ENCODE measurements at places on chromosomes 13 and 19.

DNA sequence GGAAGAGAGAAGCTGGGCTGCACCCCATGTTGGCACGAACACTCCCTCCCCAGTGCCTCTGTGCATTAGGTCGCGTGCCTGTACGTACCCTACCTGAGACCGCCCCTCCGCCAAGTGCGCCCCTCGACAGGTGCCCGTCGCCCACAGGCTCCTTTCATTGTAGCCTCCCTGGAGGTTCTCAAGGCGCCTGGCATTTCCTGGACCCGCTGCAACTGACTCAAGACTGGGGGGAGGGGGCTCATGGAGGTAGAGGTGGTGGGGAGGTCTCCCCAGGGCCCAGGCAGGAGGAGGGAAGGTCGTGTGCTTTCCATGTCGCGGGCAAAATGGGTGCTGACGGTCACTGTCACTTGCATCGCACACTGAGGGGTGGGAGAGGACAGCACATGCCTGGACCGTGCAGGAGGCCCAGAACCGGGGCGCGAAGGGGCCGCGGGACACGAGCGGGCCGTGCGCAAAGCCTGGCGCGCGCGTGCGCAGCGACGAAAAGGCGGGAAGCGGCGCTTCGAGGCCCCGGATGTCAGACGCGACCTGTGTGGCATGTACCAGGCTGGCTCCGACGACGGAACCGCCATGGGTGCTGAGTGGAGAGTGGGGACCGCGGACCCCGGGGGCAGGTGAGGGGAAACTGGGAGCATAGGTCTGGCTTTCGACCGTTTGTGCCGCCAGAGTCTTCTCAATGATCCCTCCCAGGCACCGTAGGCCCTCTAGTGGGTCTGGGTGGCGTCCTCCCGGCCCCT is 16.5 kb downstream of the NFIX start:
- no peak for DNase-seq

GRCh38 chr13:38866649-38867048 is 124.0 kb downstream of the STOML3 start:
- peak; percentile 60 for DNase-seq

DNA sequence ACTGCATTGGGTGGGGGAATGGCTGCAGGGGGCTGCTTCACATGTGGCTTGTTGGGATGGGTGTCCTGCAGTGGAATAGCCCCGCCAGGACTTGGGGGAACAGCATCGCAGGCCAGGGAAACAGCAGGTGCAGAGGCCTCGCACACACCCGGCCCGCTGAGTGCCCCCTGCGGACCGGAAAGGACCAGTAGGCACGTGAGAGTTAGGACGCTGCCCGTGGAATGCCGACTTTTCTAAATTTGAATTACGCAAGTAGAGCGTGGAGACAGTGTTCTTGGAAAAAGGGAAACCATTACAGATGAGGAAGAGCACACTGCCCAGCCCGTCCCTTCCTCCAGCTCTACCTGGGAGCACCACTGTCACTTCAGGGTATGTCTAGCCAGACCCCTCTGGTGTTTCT is 11.5 kb downstream of the DNM2 start:
- DNase-seq = no peak

- DNase-seq = no peak
These were observed 11.4 kb downstream of the TPGS1 start for GRCh38 chr19:518598-519231.

GRCh38 chr19:16064209-16064889 is 11.9 kb upstream of the TPM4 start:
- no peak for DNase-seq

DNA sequence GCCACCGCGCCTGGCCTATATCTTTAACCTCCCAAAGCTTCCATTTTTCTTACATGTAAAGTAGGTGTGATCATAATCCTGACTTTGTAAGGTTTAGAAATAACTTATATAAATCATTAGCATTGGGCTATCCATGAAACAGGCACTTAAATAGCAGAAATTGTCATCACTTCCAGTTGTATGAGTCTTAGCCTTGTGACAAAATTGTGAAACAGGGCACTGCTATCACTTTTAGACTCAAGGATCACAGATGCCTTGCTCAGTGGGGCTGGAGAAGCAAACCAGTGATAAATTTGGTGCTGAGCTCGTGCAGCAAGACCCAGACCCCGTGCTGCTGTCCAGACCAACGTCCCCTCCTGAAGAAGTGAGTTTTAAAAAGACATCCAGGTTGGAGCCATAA is 209.7 kb downstream of the KATNAL1 start:
- DNase-seq = no peak

- no peak for DNase-seq
These were observed 12.7 kb downstream of the CLEC4M start for GRCh38 chr19:7775761-7776160.

- DNase-seq = no peak
These were observed 153.1 kb downstream of the PCDH17 start for GRCh38 chr13:57784633-57785032.

- DNase-seq = no peak
These were observed 9.2 kb upstream of the CLIP3 start for GRCh38 chr19:36041831-36042230.

- DNase-seq = no peak
These were observed 220.8 kb upstream of the MAB21L1 start for GRCh38 chr13:35697186-35697730.

GRCh38 chr13:65472336-65472735 is 1757.8 kb downstream of the PCDH9 start:
- no peak for DNase-seq

GRCh38 chr13:111488486-111489132 is 168.2 kb downstream of the TEX29 start:
- DNase-seq = no peak

DNA sequence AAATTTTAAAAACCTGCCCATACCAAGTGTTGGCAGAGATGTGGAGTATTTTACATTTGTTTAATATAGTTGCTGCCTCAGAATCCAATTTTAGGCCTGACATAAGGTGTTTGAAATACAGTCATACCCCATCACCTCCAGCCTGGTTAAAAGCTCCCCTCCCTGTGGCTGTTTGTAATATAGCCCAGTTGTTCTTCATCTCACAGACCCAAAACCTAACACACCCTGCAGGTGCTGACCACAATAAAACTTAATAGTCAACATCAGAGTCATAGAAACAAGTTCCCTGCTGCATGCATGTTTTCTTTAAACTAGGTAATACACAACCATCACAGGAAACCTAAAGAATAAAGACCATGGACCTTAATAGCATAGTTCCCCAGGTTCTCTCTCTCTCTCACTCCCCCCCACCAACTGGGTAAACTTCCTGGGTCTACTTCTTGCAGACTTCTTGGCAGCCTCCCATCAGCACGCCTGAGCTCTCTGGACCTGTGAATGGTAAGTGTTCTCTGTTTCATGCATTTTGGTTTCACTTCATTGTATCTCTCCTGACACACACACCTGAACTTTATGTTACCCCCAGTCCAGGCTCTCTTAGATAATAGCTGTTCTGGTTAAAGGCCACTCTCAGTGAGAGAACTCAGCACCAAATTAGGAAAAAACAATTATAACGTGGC is 1369.9 kb downstream of the EFNB2 start:
- DNase-seq = no peak

DNA sequence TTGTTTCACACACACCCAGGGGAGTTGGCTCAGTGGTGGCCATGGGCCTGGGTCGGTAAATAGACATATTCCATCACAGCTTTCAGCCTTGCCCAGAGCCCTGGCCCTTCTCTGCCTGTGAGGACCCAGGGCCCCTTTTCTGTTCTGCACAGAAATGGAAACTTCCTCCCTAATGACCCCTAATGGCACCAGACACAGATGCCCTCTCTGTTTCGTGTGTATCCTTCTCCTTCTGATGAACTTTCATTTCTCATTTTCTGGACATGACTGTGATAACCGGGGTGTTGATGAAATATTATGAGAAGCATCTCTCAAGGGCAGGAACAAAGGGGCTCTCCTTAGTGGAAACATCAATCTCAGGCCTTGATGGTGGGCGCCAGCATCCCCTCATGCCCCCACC is 12.8 kb downstream of the LILRA1 start:
- no peak for DNase-seq

DNA sequence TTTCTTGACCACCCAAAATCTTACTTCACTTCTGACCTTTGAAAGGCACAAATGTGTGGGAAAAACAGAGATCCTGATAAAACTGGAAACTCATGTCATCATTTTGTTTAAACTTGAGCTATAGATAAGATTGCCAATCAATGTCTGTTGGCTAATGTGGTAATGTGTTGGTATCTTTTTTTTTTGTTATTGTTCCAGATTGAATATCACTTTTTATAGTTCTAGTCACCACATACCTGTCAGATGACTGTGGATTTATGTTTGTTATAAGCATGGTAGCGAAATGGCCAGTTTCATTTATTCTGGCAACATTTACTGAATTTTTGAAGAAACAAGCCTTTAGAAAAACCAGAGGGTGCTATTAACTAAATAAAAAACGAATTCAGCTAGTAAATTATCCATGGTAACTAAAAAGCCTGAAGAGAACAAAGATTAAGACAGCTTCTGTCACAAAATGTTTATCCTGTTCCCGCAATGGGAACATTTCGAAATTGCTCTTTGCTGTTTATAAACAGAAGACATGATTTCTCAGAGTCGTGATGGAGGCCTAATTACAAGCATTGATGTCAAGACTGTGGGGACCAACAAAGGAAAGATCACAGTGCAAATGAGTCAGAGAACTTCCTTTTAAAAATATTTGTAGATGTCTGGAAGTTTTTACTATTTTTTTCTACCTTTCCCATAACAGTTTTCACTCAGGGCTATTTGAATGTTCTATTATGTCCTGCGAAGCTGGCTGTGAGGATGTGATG is 82.9 kb upstream of the POSTN start:
- peak; percentile 6 for DNase-seq

GRCh38 chr13:42892760-42893159 is 99.3 kb downstream of the EPSTI1 start:
- no peak for DNase-seq

- no peak for DNase-seq
These were observed 149.9 kb upstream of the SOX1 start for GRCh38 chr13:111917086-111917485.

DNA sequence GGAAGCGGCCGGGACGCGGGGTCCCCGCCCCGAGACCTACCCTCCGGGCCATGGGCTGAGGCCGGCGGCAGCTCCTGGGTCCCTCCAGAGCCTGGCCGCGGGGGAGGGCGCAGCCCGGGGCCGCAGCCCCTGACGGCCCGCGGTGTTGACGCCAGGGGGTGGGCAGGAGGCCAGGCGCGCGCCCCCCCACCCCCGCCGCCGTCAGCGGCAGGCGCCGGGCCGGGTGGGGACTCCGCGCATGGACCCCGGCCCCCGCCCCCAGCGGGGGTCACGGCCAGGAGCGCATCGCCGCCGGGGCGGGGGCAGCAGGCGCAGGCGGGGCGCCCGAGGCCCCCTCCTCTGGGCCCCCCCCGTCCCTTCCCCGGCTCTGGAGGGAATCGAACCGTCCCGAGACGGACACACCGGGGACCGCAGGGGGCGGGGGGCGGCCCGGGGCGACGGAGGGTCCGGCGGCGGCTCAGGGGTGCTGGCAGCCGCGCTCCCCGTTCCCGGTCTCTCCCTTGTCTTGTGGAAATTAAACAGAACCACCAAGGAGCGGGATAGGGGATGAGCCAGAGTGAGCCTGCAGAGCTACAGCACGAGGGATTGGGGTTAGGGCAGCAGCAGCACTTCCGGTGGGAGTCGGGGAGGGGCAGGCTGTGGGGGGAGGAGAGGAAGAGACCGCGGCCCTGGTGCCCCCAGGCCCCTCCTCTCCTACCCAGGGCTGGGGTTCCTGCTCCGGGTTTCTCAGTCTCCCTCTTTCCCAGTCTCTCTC is at the start of gene MEIS3:
TSS of gene MEIS3 (minus strand) at position 498 of the 754 bp plus-strand sequence. CDS start at position 52, 446 bp downstream.
- DNase-seq = no peak

DNA sequence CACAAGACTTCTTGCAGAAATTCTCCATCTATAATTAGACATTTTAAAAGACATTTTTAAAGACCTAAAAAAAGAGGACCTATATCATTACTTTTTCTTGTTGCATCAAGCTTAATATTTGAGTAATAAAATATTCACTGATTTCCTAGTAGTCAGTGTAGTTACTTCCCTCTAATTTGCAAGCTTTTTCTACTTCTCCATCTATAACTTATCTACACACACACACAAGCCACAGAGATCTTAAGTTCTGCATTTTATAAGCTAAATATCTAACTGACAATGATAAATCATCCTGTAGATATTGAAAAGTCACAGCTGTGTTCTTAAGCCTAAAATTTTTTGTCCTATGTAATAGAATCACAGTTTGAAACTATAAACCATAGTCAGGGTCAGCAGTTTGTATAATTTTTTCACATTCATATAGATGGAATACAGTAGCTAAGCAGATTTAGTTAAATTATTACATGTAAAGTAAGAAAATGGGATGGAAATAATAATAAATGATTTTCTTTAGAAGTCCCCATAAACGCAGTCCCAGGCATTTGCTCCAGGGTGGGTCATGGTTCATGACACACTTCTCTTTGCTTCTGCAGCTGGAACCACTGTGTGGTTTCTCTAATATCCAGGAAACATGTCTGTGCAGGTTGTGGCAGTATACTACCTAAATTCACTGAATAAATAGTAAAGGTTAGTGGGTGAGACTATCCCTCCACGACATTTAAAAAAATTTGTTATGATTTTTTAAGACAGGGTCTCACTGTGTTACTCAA is 60.2 kb downstream of the ESD start:
- no peak for DNase-seq

DNA sequence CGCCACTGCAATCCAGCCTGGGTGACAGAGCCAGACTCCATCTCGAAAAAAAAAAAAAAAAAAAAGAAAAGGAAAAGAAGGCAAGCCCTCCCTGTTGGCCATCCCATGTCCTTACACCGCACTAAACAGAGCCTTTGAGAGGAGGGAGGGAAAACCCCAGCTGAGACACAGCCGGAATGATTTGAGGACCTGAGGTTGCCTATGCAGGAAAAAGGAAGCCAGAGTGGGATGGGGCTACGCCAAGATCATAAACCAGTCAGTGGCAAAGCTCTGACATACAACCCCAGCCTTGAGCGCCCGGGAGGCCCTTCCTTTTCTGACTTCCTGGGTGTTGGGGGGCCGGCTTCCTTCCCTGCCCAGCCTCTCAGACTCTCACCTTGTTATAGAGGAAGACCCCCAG is 12.5 kb upstream of the CHERP start:
- DNase-seq = no peak

DNA sequence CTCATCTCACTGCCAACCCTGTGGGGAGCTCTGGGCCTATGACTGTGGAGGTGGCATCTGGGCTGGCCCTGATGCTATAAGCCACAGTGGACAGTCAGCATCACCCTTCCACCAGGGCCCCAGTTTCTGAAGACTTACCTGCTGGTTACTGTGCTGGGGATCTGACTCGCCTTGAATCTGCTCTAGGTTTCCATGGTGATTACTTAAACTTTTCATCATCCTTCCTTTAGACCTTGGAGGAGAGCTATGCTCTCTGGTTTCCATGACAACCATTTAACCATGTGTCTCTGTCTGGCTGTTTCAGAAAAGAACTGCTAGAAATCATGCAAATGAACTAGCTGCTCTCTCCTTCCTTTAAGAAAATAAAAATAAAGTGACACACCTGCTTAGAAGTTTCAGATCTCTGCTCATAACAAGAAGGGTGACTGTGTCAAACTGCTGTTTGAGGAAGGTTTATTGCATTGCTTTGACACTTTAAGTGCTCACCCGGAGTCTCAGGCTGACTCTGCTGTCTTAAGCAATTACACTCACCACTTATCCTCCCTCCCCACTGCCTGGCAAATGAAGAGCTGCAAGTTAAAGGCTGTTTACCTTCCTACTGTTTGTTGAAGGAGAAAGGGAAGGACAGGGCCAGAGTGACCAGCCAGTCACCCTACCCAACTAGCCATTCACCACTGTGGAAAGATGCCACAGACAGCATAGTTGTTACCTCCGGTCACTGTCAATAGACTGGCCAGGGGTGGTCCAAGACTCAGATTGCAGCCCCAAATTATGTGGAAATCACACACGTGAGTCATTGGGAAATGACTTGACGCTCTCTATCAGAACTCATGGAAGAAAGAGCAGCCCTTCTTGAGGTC is 87.6 kb downstream of the HSPH1 start:
- peak; percentile 2 for DNase-seq
